ENCODE measurements at places on chromosomes 1 and 21.

DNA sequence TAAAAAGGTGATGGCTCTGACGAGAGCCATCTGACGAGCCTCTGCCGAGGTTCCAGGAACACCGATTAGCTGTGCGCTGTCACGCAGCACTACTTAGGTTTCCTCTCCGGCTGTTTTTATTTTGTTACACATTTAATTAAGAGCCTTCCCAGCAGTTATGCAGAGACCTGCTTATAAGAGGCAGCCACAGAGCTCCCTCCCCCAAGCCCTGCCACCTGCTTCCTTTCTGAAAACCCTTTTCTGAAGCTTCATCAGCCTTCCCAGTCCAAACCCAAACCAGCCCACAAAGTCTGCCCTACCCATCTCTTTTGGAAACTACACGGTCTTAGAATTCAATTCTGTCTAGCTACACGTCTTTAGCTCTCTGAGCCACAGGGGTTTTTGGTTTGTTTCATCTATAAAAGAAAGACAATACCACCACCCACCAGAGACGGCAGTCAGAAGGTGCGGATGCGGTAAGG, 49.1 kb downstream of the ERI3 start:
- peak; percentile 9 for DNase-seq

- no peak for DNase-seq
Observed at GRCh38 chr21:39137248-39138178, 45.7 kb downstream of the PSMG1 start.

DNA sequence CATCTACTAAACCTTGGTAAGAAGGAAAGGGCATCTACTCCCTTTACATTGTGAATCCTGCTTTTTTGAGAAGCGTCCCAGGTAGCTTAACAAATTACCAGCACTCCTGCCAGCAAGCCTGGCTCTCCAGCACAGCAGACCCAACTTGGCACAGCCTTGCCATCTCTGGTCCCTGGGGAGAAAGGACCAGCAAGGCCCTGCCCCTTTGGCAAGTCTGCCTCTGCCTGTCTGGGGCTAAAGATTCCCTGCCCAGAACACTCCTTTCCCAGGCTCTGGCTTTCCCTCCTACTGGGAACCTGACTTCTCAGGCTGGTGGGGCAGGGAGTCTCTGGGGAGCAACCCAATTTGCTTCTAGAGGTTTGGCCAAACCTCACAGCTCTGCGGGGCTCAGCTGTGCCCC, 68.5 kb downstream of the ATP2B4 start:
- DNase-seq = no peak

GRCh38 chr21:15289896-15290841, 225.4 kb upstream of the NRIP1 start:
- DNase-seq = no peak

GRCh38 chr1:67747671-67748546, 62.9 kb downstream of the GADD45A start:
- DNase-seq = no peak

DNA sequence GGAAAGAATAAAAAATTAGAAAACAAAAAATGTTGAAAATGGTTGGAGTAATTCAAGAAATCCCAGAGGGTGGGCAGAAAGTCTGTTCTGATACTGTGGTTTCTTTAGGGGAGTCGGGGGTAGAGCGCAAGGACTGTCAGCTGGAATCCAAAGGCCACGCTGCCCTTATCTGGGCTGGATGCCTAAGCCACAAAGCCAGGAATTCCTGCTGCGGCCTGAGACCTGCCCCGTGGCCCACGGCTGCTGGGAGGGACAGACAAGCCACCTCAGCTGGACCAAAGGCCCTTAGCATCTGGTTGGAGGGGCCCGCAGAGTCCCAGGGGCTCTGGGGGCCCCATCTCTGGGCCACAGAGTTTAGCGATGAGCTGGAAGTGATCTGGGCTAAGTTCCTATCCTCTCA, 60.2 kb downstream of the DMRTB1 start:
- no peak for DNase-seq

- no peak for DNase-seq
Observed at GRCh38 chr1:2317230-2318065, 73.9 kb downstream of the MORN1 start.

- no peak for DNase-seq
Observed at GRCh38 chr1:214492401-214493075, 58.9 kb downstream of the PTPN14 start.

DNA sequence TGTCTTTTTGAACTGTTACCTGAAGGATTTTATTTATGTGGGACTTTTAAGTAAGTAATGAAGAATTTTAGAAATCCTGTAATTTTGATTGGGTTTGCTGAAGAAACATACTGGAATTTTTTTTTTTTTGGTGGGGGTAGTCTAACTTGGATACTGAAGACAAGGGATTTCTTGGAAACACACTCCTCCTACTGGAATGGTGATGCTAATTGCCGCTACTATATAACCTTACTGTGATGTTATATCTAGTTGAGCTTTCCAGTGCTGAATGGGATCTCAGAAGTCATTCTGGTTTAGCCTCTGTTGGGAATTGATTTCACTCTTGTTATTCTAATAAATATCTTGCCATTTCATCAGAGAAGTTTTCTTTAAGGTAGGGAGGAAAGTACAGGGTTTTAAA, 8.4 kb downstream of the PPP2R5A start:
- DNase-seq = no peak

DNA sequence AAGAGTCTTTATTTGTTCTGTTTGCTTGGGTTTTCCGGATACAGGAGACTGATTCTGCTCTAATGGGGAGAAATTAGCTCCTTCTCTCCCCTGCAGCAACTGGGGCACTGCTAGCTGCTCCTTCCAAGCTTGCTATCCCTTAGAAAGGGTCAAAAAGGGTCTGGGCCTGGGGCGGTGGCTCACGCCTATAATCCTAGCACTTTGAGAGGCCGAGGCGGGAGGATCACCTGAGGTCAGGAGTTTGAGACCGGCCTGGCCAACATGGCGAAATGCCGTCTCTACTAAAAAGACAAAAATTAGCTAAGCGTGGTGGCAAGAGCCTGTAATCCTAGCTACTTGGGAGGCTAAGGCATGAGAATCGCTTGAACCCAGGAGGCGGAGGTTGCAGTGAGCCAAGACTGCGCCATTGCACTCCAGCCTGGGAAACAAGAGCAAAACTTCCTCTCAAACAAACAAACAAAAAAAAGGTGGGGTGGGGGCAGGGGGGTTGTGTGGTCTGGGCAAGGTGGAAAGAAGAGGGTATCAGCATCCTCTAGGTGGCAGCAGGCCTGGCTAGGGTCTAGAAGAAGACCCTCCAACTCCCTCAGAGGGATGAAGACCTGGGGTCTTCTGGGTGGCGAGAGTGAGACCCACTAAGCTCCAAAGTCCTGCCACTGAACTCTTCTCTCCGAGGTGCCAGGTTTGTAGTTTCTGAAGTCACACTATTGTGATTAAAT, 15.4 kb upstream of the TBX15 start:
- no peak for DNase-seq

DNA sequence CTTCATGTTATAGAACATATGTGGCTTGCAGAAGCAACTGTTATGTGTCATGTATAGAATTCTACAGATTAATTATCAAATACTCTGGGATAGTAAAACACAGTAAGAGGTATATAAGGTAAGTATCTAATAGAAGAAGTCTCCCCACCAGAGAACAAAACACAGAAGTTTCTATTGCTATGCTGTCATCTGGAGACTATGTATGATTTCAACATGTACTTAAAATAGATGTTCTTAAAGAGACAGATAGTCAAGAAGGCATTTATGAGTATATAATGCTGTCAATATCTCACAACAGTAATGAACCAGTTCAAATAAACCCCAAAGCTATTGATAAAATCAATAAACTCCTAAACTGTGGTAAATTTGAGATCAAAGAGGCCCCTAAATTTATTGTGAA, 8.1 kb upstream of the ADCY10 start:
- DNase-seq = no peak

DNA sequence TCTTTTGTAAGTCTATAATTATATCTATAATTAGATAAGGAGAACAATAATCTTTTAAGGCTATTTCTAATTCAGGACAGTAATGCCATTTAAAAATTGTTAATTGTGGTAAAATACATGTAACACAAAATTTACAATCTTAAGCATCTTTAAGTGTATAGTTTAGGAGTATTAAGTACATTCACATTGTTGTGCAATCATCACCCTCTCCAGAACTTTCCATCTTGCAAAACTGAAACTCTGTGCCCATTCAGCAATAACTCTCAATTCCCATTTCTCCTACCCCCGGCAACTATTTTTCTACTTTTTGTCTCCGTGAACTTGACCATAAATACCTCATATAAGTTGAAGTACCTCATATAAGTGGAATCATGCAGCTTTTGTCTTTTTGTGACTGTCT, 93.9 kb upstream of the KCNA3 start:
- DNase-seq = no peak

GRCh38 chr1:3351449-3352298, 102.8 kb upstream of the ARHGEF16 start:
- no peak for DNase-seq

DNA sequence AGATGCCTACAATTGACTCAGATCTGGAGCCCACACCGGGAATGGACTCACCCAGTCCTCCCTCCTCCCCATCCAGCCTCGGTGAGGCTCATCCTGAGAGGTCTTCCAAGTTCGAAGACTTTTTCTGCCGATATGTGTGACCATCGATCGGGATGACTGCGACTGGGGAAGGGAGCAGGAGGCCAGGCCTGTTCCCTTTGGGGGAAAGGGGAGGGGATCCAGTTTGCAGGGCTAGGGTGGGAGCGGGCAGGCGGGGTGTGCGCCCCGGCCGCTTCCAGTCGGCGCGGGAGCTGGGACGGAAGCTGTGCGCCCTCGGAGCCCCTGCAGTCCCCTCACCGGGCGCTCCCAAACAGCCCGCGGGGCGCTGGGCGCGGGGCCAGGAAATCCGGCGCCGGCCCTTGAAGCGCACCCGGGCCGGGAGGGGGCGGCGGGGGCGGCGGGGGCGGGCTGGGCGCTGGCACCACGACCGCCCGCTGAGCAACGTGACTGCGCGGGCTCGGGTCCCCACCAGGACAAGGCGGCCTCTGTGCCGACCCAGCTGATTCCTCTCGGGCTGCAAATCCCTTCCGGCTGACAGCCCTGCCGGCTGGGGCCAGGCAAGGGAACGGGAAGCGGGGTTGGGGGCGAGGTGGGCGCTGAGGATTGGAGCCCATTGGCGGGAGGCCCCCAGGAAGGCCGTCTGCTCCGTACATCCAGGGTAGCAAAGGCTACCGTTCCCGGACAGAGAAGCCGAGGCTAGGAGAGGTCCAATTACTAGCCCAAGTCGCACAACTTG, 103.9 kb downstream of the EBNA1BP2 start:
- no peak for DNase-seq

GRCh38 chr1:25117233-25117823, 115.0 kb downstream of the SYF2 start:
- DNase-seq = peak; percentile 44

- no peak for DNase-seq
Observed at GRCh38 chr1:234270581-234271242, 102.5 kb upstream of the COA6 start.

DNA sequence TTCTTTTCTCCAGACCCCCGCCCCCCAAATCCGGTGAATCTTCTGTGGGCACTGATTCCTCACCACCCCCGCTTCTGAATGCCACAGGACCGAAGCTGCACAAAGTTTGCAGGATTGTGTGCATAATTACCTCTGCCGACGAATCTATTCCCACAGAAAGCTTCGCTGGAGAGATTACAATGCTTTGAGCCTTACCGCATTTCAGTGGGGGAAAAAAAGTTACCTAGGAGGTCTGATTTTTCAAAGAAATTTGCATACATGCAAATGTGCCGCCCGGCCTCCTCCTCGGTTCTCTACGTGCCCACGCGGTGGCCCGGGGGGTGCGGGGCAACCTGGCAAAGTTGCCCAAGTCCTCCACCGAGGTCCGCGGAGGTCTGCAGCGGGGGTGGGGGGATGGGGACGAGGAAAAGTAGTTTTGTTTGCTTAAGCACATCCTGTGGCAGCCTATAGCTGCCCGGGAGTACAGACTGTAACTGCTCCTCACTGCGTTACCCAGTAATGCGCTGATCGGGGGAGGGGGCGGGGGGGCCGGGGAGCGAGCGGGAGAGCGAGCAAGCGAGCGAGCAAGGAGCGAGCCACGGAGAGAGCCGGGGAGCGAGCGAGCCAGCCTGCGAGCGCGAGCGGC, 563 bp upstream of the NFIA start:
- peak; percentile 29 for DNase-seq

GRCh38 chr1:68378296-68379084, 71.3 kb downstream of the RPE65 start:
- DNase-seq = no peak

DNA sequence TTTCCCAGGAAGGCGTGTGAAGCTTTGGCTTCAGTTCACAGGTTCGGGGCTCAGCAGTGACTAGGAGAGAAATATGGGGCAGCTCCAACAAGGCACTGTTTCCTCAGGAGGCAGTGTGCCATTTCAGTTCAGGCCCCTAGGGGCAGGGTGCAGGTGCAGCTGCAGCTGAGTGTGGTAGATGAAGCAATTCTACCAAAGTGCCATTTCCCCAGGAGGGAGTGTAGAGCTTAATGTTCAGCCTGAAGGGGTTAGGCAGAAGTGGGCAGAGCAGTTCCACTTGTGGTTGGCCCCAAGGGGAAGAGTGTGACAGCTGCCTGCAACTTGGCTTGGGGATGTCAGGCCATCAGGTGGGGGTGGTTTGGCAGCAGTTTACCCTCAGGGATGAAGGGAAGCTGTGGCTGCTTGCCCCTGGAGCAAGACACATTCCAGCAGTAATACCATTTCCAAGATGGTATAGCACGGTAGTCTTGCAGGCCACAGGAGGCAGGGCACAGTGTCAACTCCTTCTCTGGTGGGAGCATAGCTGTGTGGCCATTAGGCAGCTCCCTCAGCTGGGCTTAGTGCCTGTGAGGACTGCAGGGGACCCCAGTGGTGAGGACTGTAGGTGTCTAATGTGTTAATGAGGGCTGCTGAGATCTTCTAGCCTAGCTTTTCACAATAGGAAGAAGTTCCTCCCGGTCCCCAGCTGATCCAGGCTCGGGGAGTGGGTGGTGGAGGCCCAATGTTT, 34.7 kb downstream of the RGSL1 start:
- peak; percentile 12 for DNase-seq

DNA sequence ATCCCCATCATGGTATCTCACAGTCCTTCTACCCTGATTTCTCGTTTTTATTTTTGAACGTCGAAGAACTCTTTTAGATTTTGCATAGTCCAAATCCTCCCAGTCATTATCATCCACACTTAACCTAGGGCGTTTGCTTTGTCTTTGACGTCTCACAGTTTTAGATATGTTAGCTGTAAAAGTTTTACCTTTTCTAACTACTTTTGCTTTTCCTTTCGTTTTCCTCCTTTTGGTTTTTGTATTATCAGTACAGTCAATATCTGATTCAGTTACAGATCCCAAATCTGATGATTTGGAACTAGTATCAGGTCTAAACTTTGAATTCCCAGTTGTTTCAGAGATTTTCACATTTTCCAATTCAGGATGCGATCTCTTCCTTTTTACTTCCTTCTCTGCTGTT, 13.1 kb upstream of the PSMG1 start:
- DNase-seq = no peak
